ENCODE measurements at places on chromosomes 7 and 10. TPM values are rescaled to one million over a fixed set of nuclear protein-coding genes. Genes with fewer than 3 reads are reported as not detected.

TRPV5 gene
- not detected for total RNA-seq

TFEC gene
- total RNA-seq = under 0.01 TPM

CROT gene
- total RNA-seq = 12.5 TPM

TYSND1 gene
- total RNA-seq = 10.6 TPM

PLEKHA8 gene
- 11.9 TPM for total RNA-seq

SP8 gene
- not detected for total RNA-seq

PHKG1 gene
- 1.2 TPM for total RNA-seq

RBM20 gene
- not detected for total RNA-seq

OR2A5 gene
- total RNA-seq = not detected

HDAC9 gene
- total RNA-seq = 2.9 TPM

ASB15 gene
- not detected for total RNA-seq

SEMA3C gene
- total RNA-seq = 191 TPM

PGAM2 gene
- total RNA-seq = 0.37 TPM

ZC3HAV1L gene
- total RNA-seq = 14.5 TPM

PROSER2 gene
- total RNA-seq = 3.3 TPM

NHLRC2 gene
- 9.9 TPM for total RNA-seq

FBXO24 gene
- 0.37 TPM for total RNA-seq

Measured in subcutaneous preadipocyte (primary cell).